HFFc6 (cell line): ENCODE measurements at places on chromosomes 4 and X.

- no peaks in the 10 kb centered on the region for H3K27me3 ChIP-seq
- H3K36me3 ChIP-seq, result no peaks in the 10 kb centered on the region
- peak overlapping the region; percentile 22; the same call in 1 of the 2 replicates for H3K4me3 ChIP-seq
- H3K27ac ChIP-seq, result peak overlapping the region; percentile 78
- DNase-seq, result peak; percentile 88
Measured at GRCh38 chr4:66572949-66573348, 902.7 kb upstream of the EPHA5 start.

GRCh38 chrX:64792598-64793337 lies 183.5 kb downstream of the ZC4H2 start:
- DNase-seq, result no peak
- H3K36me3 ChIP-seq, result no peaks in the 10 kb centered on the region
- H3K4me1 ChIP-seq, result no peaks in the 10 kb centered on the region
- no peak overlapping the region for H3K4me3 ChIP-seq
- no peak overlapping the region for H3K27ac ChIP-seq
- H3K27me3 ChIP-seq, result no peaks in the 10 kb centered on the region; the same call in 1 of the 2 replicates

DNA sequence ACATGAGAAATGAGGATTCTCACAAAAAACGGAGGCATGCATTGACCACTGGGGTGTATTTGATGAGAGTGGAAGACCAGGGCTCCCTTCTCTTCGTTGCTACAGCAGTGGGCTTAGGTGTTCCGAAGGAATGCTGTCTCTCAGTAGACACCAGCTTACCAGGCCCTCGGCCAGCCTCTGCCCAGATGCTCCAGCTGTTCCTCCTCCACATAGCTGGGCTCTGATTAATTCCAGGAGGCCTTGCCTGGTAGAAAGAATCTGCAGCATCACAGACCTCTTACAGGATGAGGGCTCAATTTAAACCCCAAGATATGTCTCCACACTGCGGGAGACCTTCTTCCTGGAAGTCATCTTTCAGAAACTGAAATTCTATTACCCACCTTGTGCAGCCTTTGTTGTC lies 346.6 kb upstream of the TENM3 start:
- 0 out of 2 replicates have a peak, but pooled peaks cover 5% of the 10 kb centered on the region for H3K36me3 ChIP-seq
- peaks cover 21% of the 10 kb centered on the region for H3K4me1 ChIP-seq
- H3K4me3 ChIP-seq, result no peak overlapping the region
- H3K27ac ChIP-seq, result no peak overlapping the region

DNA sequence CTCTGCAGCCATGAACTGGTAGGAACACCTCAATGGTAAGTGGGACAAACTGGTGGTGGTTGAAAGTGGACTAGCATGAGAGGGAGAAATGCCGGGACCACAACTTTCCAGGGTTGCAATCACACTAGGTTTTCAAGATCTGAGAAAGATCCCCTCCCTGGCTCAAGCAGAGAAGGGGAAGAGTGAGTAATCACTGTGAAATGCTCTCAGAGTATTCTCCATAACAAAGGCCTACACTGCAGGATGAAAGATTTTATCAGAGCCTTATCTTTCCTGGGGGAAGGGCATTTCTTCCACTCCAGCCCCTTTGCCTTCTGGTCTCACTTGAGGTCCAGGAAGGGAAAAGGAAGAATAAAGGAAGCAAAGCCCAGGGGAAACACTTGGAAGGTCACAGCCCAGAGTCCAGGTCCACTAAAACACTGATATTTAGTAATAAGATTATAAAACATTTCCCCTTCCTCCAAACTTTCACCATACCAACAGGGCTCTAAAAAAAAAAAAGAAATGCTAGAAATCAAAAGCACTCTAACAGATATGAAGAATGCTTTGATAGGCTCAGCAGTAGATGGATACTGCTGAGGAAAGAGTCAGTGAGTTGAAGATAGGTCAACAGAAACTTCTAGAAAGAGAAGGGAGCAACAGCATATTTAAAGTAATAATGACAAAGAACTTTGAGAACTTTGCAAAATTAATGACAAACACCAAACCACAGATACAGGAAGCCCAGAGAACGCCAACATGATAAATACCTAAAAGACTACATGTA lies 95.9 kb downstream of the WDFY3 start:
- H3K27ac ChIP-seq, result peak overlapping the region; percentile 71
- H3K36me3 ChIP-seq, result peaks cover 10% of the 10 kb centered on the region; the same call in 1 of the 2 replicates
- H3K4me1 ChIP-seq, result peaks cover 33% of the 10 kb centered on the region

GRCh38 chrX:8043121-8043520 lies 115.9 kb upstream of the PNPLA4 start:
- no peaks in the 10 kb centered on the region for H3K4me1 ChIP-seq
- no peak overlapping the region for H3K4me3 ChIP-seq
- H3K36me3 ChIP-seq, result no peaks in the 10 kb centered on the region
- no peaks in the 10 kb centered on the region for H3K27me3 ChIP-seq

DNA sequence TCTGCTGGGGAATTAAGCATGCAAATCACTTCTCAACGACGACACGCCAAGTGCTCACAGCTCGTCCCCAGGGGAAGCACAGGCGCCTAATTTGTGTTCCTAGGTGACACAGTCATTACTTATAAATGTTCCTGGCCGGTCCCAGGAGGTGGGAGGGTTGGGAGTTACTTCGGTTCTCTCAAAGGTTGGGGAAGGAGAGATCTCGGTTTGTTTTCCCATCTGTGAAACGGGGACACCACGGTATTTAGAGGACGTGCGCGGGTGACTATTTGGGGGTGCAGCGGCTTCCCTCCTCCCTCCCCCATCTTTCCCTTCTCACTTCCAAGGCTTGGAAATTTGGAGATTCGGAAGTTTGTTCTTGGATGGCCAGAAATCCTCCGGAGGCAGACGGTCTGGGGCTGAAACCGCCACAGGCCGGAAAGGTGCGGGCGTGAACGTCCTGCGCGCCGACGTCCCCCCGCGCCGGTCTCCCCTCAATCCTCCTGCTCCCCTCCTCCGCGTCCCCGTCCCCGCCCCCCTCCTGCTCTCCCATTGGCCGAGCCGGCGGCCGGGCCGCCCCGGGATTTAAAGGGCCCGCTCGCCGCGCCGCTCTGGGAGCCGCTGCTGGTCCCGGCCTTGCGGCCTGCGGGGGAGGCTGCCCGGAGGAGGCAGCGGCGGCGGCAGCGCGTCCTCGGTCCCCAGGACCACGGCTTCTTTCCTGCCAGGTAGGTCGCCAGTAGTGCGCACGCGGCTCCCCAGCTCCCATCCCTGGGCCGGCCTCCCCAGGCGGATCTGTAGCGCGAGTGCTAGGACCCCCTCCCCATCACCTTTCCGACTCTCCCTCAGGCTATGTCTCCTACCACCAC lies at the start of gene PORCN:
Gene PORCN (plus strand): TSS at position 593 of the 845 bp plus-strand sequence. CDS start 829 bp downstream, outside the sequence.
- peaks cover 13% of the 10 kb centered on the region; the same call in 1 of the 2 replicates for H3K4me1 ChIP-seq
- H3K27me3 ChIP-seq, result peaks cover 2% of the 10 kb centered on the region
- peak within 1 kb of the TSS; percentile 75 for H3K27ac ChIP-seq
- no peaks in the 10 kb centered on the region for H3K36me3 ChIP-seq
- H3K4me3 ChIP-seq, result peak within 1 kb of the TSS; percentile 91

DNA sequence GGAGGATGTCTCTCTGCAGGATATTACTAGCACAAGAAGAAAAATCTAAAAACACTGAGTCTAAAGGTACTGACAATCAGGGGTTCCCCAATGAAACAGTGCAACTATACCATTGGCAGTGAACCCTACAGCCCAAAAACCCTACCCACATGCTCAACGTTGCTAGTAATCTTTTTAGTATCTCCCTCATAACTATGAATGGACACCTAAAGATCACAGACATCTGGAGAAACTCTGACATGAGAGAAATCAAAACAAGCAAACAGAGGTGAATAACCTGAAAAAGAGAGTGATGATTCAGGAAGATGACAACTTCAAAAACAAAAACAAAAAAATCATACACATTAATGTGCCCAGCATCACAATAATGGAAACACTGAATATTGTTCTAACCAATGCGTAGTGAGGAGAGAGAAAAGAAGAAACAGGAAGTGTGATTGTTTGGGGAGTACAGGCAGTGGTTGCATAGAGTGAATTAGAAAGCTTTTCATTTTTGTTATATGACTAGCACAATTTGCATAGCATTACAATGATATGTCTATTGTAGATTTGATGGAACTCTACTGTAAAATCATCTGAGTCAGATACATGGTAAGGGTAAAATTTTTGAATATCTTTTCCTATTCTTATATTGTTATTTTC lies 78.9 kb upstream of the FMR1 start:
- H3K27me3 ChIP-seq, result no peaks in the 10 kb centered on the region
- no peaks in the 10 kb centered on the region for H3K4me1 ChIP-seq
- DNase-seq, result no peak
- H3K4me3 ChIP-seq, result no peak overlapping the region
- no peak overlapping the region for H3K27ac ChIP-seq

- H3K4me3 ChIP-seq, result peak overlapping the region; percentile 59
- H3K27ac ChIP-seq, result peak overlapping the region; percentile 96
- H3K4me1 ChIP-seq, result peaks cover 54% of the 10 kb centered on the region
- H3K36me3 ChIP-seq, result no peaks in the 10 kb centered on the region
- DNase-seq, result peak; percentile 77
Measured at GRCh38 chr4:110165382-110166286, 32.8 kb downstream of the ELOVL6 start.

GRCh38 chr4:23789762-23790161 lies 100.1 kb downstream of the PPARGC1A start:
- no peaks in the 10 kb centered on the region for H3K4me1 ChIP-seq
- H3K27me3 ChIP-seq, result no peaks in the 10 kb centered on the region
- no peaks in the 10 kb centered on the region for H3K36me3 ChIP-seq
- no peak overlapping the region for H3K4me3 ChIP-seq
- H3K27ac ChIP-seq, result no peak overlapping the region
- peak; percentile 0 for DNase-seq

DNA sequence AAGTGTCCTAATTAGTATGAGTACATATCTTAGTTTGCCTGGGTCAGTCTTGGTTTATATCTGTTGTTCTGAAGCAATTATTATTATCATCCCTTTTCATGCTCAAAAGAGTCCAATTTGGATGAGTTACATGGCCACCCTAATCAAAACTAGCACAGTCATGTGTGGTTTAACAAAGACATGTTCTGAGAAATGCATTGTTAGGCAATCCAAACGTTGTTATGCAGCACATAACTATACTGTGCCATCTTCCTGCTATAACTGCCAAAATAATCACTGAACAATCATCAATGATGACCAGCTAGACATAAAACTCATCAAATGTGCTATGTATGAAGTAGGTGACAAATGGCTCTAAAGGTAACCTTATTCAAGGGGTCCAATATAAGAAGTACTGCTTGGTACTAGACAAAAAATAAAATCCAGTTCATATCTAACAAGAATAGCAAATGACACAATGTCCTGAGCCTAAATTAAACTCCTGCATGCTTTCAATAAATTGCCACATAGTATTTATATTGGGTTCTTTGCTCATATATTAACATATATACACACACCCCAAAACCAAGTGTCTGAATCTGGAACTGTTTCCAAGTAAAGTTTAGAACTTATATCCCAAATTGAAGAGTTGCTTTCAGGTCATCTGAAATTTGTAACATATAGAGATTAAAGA lies 41.9 kb downstream of the CNOT6L start:
- no peaks in the 10 kb centered on the region for H3K27me3 ChIP-seq
- H3K36me3 ChIP-seq, result no peaks in the 10 kb centered on the region
- H3K27ac ChIP-seq, result peak overlapping the region; percentile 23; the same call in 1 of the 2 replicates
- peaks cover 39% of the 10 kb centered on the region for H3K4me1 ChIP-seq

DNA sequence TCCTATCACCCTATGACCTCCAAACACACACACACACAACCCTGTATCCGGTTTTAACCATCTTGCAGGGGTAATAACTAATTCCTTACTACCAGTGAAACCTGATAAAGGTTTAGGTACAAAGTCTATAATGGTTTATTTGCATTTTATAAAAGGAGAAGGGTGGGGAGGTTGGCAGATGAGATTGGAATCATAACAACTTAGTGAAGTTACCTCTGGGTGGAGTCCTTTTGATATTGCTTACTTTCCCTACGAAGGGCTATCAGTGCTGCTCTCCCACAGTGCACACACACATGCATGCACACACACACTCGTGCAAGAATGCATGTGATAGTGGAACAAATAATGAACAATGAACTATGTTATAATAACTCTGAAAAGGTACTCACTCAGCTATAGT lies 56.1 kb downstream of the CCSER1 start:
- no peak for DNase-seq
- no peaks in the 10 kb centered on the region for H3K36me3 ChIP-seq
- no peaks in the 10 kb centered on the region for H3K4me1 ChIP-seq

GRCh38 chr4:165204462-165204830 lies 2.9 kb upstream of the KLHL2 start:
- no peaks in the 10 kb centered on the region for H3K27me3 ChIP-seq
- DNase-seq, result no peak
- H3K4me3 ChIP-seq, result no peak overlapping the region
- no peak overlapping the region for H3K27ac ChIP-seq
- H3K36me3 ChIP-seq, result no peaks in the 10 kb centered on the region

DNA sequence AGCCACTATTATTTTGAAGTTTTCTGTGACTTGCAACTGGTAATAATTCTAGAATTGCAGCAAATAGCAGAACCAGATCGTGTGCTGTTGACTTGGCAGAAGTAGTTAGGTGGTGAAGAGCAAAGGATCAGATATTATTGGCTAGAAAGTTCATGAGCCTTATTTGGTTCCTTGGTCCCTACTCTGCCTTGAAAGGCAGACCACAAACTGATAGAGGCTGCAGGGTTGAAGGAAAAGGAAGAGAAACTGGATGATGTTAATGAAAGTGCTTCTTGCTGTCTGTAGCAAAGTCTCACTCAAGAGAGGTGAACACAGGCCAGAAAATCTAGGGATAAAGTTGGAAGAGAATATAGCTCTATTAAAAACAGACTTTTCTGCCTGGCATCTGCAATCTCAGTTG lies 41.2 kb upstream of the RNF150 start:
- no peak overlapping the region for H3K4me3 ChIP-seq
- H3K4me1 ChIP-seq, result no peaks in the 10 kb centered on the region
- no peaks in the 10 kb centered on the region for H3K36me3 ChIP-seq
- H3K27me3 ChIP-seq, result peaks cover 5% of the 10 kb centered on the region; the same call in 1 of the 2 replicates
- H3K27ac ChIP-seq, result no peak overlapping the region

DNA sequence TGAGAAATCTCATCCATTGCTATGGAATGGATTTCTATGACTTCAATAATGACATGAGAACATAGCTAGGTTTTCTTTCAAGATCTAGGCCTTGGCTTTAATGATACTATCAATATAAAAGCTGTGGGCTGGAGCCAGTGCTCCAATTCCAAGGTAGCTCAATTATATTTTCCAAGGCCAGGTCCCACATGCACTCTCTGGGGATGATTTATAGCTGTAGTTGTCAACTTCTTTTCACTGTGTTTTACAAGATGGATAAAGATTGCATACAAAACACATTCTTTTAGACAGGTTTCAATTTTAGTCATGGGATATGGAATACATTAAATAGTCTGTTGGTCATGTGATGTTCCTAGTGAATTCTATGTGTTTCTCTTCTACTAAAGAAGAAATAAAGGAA lies 156.7 kb downstream of the DCAF12L1 start:
- no peaks in the 10 kb centered on the region for H3K36me3 ChIP-seq
- H3K27me3 ChIP-seq, result no peaks in the 10 kb centered on the region
- no peaks in the 10 kb centered on the region for H3K4me1 ChIP-seq
- no peak overlapping the region for H3K4me3 ChIP-seq
- H3K27ac ChIP-seq, result no peak overlapping the region
- DNase-seq, result no peak

DNA sequence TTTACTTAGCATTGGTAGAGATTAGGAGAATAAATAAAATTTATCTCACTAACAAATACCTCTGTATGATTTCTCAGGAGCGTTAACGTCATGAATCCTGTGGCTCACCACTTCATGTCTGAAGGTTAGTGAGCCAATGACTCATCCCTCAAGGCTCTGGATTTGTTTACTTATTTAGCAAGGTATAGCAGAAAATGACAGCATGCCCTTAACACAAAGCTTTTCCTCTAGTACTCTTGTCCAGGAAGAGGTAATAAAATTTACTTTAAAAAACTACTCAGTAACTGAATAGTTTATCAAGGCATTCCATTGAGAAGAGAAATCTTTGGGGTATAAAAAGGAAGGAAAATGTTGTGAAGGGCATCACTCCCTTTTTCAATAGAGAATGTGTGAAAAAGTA lies 823.8 kb downstream of the CCSER1 start:
- H3K4me1 ChIP-seq, result no peaks in the 10 kb centered on the region
- DNase-seq, result no peak
- no peaks in the 10 kb centered on the region for H3K27me3 ChIP-seq
- H3K36me3 ChIP-seq, result no peaks in the 10 kb centered on the region
- H3K4me3 ChIP-seq, result no peak overlapping the region
